Urothelium cell line (cell line): ENCODE measurements at places on chromosomes 3 and 15.
A peak's percentile ranks its signal among the peaks of the same experiment; 100 is the strongest.

- no peak for DNase-seq
Measured at GRCh38 chr15:92907229-92907628, 7.1 kb downstream of the CHD2 start.

DNA sequence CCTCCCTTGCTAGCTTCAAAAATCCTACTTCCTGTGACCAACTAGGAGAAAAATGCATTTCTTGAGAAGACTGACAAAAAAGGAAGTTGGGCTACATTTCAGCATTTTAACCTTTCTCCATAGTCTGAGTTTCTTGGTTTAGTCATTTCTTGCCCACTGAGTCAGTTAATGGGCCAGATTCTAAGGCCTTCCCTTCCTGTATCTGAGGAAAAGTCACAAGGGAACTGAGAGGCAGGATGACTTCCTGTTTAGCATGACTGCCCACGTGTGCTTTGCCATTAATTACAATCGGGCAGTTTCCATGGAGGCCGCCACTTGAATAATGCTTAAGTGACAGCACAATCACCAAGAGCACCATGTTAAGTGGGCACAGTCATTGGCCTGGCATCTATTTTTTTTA, 794.4 kb upstream of the LMCD1 start:
- DNase-seq: no peak

- peak; percentile 30 for DNase-seq
Measured at GRCh38 chr3:23806534-23807423, 1.0 kb downstream of the UBE2E1 start.

GRCh38 chr3:46948830-46949671, 27.5 kb downstream of the CCDC12 start:
- DNase-seq: no peak

DNA sequence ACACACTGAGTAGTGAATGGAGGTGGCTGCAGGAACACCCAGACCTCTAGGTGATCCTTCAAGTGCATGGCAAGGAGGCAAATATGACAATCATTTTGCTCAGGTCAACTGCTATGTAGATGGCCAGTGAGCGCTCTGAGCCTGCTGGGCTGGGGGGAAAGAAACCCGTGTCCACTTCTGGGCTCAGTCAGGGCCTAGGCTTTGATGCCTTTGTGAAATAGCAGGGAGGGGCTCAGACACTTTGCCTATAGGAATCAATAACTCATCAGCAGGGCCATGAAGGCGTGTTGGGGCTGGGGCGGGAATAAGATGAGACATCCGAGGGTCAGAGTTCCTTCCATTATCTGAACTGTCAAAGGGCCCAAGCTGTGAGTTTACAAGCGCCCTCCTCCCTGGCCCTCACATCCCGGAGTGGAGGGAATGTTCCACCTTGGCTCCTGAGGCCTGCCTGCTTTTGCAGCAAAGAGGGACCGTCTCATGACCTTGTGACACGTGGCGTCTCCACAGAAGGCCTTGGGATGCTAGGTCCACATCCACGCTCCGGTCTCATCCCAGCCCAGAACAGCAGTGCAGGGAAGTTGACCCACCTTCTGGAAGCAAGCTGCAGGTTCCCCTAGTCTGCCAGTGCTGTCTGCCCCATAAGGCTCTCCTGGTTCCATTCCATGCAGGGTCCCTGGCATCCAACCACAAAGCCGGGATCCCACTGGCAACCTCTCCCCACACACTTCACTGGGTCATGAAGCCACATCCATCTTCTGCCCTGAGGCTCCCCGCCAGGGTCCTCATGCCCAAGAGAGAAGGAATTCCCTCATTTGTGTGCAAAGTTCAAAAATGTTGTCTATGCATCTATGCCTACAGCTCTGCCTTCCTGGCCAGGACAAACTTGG, 78.4 kb downstream of the CHSY1 start:
- no peak for DNase-seq
